ENCODE measurements at places on chromosomes 1 and 21.

GRCh38 chr1:6260961-6261614 is at the start of gene GPR153:
Gene GPR153 (minus strand): TSS chr1:6261098. CDS start chr1:6254905, 6,193 bp downstream.
- DNase-seq = no peak

- DNase-seq = no peak
Observed at GRCh38 chr1:233904633-233905415, at the start of gene SLC35F3. Gene SLC35F3 (plus strand): TSS chr1:233904676.

DNA sequence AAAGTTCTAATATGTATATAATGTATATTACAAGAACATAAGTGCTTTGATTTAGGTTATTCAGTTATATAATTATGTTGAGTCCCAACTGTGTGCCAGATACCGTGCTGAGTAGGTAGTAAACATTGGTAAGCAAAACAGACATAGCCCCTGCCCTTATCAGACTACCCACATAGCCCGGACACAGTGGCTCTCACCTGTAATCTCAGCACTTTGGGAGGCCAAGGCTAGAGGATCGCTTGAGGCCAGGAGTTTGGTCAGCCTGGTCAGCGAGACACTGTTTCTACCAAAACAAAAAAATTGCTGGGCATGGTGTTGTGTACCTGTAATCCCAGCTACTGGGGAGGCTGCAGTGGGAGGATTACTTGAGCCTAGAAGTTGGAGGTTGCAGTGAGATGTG is 30.7 kb downstream of the RNF11 start:
- no peak for DNase-seq

DNA sequence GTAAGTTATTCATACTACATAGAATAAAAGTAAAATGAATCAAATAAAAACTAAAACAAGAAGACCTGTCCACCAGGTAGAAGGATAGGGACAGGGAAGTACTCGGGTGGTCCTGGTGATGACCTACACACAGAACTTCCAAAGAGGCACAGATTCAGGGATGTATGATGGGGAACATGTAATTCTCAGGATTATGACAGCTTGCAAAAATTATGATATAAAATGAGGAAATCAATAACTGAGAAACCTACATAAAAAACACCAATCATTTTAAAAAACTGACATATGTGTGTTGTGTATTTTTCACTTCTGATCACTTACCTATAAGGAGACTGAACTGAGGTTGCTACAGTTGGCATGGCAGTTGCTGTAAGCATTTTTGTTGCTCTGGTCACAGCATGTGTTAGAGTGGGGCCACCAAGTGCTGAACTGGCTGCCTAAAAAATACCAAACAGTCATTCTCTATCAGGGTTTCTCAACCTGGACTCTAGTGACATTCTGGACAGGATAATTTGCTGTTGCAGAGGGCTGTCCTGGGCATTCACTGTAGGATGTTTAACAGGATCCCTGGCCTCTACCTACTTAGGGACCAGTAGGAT is 73.8 kb downstream of the USP24 start:
- DNase-seq = no peak

- DNase-seq = no peak
Observed at GRCh38 chr1:234528074-234528865, 49.3 kb upstream of the TARBP1 start.

DNA sequence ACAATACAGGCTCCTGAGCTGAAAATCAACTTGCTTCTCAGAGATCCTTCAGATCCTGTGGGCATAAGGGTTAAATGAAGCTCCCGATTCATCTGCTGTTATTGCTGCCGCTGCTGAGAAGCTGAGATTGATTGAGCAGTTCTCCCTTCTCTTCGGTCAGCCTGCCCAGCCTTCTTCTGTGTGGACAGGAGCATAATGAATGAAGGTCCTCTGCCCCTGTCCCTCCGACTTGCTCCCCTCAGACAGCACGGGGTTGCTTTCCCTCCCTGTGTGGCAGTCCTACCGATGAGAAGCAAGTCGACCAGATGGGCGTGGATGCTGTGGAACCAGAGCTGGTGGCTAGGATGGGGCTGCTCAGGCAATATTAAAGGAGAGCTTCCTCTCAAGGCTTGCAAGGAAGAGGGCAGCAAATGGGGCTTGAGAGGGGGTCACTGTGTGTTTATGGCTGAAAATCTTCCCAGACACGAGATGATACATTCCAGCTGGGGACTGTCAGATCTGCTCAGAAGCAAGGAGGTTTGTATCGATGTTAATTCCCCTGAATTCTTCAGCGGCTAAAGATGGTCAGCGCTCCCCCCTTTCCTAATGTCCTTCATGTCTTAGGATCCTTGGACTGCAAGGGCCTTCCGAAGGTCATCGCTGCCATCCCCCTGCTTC is 63.9 kb upstream of the GOLT1A start:
- DNase-seq = no peak

GRCh38 chr1:244361764-244362473 is 89.8 kb downstream of the ADSS2 start:
- no peak for DNase-seq

GRCh38 chr1:243465738-243466137 is 209.9 kb downstream of the SDCCAG8 start:
- no peak for DNase-seq

DNA sequence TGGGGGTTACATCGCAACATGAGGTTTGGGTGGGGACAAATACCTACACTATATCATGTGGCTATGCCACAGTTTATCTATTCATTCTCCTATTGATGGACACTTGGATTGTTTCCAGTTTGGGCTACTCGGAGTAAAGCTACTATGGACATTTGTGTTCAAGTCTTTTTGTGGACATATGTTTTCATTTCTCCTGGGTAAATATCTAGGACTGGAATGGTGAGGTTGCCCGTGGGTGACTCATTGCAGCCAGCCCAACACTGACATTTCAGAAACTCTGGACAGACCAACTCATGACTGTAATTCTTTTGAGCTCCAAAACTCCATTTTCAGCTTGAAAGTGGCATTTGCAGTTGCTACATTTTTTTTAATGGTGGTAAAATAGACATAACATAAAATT is 82.7 kb downstream of the KAZN start:
- no peak for DNase-seq

- no peak for DNase-seq
Observed at GRCh38 chr1:162878000-162878596, 17.1 kb upstream of the CCDC190 start.

DNA sequence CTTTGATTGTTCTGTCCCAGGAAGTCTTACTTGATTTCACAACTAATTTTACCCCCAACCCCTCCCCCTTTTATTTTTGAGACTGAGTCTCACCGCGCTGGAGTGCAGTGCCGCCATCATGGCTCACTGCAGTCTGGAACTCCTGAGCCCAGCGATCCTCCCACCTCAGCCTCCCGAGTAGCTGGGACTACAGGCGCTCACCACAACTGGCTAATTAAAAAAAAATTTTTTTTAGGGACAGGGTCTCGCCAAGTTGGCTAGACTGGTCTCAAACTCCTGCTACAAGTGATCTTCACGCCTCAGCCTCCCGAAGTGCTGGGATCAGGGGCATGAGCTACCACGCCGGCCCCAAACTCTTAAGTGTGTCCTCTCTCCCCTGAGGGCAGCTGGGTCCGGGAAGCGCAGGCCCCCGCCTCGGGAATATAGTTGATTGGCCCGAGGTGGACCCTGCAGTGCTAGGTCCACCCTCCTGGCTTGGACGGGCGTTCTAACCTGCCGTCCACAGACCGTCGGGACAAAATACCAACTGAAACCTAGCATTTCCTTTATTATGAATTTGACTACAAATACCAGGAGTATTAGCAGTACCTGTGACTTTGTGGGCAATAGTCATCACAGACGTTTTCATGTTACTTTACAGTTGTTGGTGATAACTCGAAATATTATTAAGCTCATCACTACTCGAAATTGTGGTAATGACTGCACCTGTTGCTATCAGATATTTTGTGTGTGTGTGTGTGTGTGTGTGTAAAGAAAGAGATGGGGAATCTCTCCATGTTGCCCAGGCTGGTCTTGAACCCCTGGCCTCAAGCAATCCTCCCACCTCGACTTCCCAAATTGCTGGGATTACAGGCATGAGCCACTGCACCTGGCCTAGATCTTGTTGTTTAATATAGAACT is 642 bp upstream of the PARP1 start:
- DNase-seq = no peak

DNA sequence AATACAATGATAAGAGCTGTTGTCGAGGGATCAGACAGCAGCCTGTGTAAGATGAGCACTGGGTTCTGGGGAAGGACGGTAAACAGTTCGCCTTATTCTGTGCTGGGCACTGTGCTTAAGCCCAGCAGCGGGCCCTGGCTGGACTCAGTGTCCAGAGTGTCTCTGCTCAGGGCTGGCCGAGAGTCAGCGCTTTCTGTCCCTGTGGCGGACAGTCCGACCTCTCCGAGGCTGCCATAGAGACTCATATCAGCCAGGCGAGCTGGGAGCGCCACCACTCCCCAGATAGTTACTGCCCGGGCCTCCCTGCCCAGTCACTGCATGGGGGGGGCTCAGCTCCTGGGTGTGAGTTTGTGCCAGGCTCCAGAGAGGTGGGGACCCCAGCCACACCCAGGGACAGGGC is 14.7 kb upstream of the NPHP4 start:
- DNase-seq = no peak

DNA sequence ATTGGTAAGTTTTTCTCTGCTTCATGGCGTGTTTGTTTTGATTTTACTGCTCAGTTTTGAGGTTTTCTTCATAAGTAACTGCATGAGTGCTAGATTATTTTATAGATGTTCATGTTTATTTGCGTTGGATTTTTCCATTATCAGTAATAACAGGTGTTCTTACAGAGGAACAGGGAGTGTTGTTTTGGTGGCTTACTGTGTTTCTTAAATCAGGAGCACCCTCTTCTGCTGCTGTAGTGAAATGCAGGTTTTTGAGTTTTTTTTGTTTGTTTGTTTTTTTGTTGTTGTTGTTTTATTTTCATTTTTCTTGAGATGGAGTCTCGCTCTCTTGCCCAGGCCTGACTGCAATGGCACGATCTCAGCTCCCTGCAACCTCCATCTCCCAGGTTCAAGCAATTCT is 32.6 kb downstream of the CTBS start:
- DNase-seq = no peak

GRCh38 chr1:68210027-68210426 is 22.3 kb downstream of the WLS start:
- no peak for DNase-seq

DNA sequence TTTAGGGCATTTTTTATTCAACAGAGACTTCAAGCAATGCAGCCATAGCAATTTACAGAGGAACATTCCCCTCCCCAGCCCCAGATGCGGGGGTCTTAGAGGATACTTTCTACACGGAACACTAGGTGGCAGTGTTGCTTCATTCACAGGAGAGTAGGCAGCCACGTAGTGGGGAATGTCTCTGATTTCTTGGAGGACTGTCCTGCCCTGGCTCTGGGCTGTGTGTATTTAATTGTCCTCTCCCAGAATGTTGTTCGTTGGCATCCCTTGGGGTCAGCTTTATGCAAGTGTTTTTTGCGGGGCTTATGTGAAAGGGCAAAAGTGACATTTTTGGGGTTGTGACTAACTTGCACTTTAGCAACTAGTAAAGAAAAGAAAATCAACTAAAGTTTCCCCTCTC is 96.9 kb downstream of the PAPPA2 start:
- DNase-seq = no peak

DNA sequence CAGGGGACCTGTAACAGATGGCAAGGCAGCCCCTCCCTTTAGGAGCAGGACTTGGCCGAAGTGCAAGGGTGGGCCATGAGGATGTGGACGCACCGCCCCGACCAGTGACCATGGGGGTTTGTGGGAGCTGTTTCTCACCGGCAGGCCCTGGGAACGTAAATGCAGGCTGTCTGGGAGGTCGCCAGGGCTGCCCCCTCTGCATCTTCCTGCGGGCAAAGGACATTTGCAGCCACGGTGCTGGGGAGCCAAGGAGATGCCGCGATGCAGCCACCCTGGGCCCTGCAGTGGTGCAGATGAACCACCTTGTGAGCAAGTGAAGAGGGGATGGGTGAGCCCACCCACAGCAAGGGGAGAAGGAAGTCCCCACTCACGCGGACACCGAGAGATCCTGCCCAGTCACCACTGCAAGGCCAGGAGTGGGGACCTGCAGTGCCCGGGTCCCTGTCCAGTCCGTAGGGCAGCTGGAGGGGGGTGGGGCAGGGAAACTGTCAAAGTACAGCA is 121.1 kb downstream of the SIK1 start:
- DNase-seq = no peak

DNA sequence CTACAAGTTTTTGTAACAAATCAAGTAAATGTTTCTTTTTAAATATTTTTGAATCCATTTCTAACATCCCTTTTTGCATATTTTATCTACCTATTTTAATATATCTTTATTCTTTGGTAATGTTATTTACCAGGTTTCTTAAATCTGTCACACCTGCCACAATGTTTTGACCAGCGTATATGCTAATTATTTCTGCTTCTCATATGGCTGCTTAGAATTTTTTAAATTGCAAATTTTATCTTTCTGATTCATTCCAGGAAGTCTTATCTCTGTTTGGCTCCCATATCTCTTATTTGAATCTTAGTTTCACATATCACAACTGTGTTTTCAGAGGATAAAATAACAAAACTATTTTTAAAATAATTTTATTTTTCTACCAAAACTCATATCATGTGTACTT is 1411.1 kb downstream of the KCNT2 start:
- DNase-seq = no peak

DNA sequence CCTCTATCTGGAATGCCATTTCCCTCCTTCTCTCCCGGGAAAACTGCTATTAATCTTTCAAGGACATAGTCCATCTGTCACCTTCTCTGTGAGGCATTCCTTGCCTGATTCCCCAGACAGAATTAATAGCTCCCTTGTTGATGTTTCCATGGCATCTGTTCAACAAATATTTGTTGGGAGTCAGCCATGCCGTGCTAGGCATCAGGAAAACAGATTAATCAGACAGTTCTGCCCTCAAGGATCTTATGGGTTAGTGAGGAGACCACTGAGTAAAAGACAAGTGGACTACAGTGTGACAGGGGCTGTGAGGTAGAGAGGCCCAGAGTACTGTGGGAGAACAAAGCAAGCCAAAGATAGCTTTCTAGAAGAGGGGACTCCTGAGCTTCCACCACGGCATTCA is 11.4 kb upstream of the MAGOH start:
- no peak for DNase-seq

GRCh38 chr1:81144240-81144825 is 656.4 kb upstream of the ADGRL2 start:
- DNase-seq = no peak

DNA sequence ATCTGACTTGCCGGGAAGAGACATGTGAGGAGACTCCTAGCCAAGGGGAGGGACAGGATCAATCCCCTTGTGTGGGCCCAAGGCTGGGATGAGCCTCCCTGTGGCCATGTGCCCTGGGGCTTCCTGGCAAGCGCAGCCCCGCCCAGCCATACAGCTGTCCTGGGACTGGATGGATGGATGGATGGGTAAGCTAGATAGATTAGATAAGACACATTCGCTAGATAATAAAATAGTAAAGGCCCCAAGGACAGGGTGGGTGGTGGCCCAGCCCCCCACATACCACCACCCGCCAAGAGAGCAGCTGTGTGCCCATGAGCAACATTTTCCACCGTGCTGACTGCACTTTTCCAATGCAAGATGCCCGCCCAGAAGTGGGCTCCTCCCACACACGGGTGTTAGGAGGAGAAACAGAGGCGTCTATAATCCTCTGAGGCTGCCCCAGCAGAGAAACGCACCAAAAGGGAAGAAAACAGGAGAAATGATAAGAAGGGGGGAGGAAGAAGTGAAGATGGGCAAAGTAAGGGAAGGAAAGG is 25.1 kb downstream of the ZBTB17 start:
- peak; percentile 41 for DNase-seq

GRCh38 chr1:6982860-6983259 is 197.6 kb downstream of the CAMTA1 start:
- DNase-seq = no peak

All from activated naive CD4-positive, alpha-beta T cell (primary cell).